Esophagus muscularis mucosa (tissue), 4 donors: ENCODE measurements at places on chromosomes 6 and 20. TPM values are rescaled to one million over a fixed set of nuclear protein-coding genes. Genes with fewer than 3 reads are reported as not detected.

CARMIL1 gene
- total RNA-seq, result 10.9 TPM

WFDC5 gene
- total RNA-seq, result not detected

ULBP1 gene
- total RNA-seq, result 0.17 TPM

ZMYND8 gene
- total RNA-seq, result 65.5 TPM

OTOR gene
- not detected for total RNA-seq

HLA-DRA gene
- 93.9 TPM for total RNA-seq

GRM4 gene
- not detected for total RNA-seq

NKX2-2 gene
- total RNA-seq, result not detected

DPPA5 gene
- not detected for total RNA-seq

PLCB4 gene
- total RNA-seq, result 34.1 TPM

IL17A gene
- total RNA-seq, result not detected

BACH2 gene
- total RNA-seq, result 9.8 TPM

COL19A1 gene
- total RNA-seq, result 2.3 TPM

SYNDIG1 gene
- not detected for total RNA-seq

GSTA2 gene
- not detected for total RNA-seq

CST2 gene
- 2.1 TPM for total RNA-seq

GTSF1L gene
- total RNA-seq, result not detected

NT5E gene
- total RNA-seq, result 10.4 TPM

BPIFB2 gene
- total RNA-seq, result not detected

CABLES2 gene
- total RNA-seq, result 6.2 TPM

HEY2 gene
- total RNA-seq, result 2.3 TPM

PRR18 gene
- total RNA-seq, result 0.23 TPM

XKR7 gene
- total RNA-seq, result not detected

SIRPG gene
- total RNA-seq, result not detected

PKHD1 gene
- not detected for total RNA-seq

ATP6V1G2 gene
- 5.0 TPM for total RNA-seq

MEI4 gene
- not detected for total RNA-seq

LST1 gene
- 9.3 TPM for total RNA-seq

SLC2A4RG gene
- 41.4 TPM for total RNA-seq

HAO1 gene
- not detected for total RNA-seq

GPLD1 gene
- 5.3 TPM for total RNA-seq

LRRN4 gene
- not detected for total RNA-seq

CALHM5 gene
- total RNA-seq, result 4.2 TPM

PHACTR3 gene
- 0.42 TPM for total RNA-seq

MUC21 gene
- total RNA-seq, result not detected

GLP1R gene
- not detected for total RNA-seq

ZNF831 gene
- total RNA-seq, result 1.3 TPM

OPRM1 gene
- total RNA-seq, result 0.40 TPM

ASIP gene
- total RNA-seq, result not detected

ECT2L gene
- total RNA-seq, result 0.17 TPM

STMN3 gene
- total RNA-seq, result 47.4 TPM
